ENCODE measurements at places on chromosomes 5 and 9. TPM values are rescaled to one million over a fixed set of nuclear protein-coding genes. Genes with fewer than 3 reads are reported as not detected.

DNA sequence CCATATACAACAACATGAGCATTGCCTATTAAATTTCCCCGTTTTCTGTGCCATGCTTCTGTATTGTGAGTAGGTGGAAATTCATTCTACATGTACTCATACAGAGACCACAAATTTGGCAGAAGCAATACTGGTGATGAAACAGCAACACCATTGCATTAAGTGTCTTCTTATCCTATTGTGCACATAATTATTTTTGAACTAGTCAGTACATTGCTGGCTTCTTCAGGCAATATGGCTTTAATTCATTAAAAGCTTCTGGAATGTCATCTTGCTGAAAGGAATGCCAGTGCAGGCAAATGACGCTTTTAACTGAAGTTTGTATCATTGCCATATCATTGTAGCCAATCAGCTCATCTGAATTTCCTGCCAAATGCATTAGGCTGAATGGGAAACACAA, 82.6 kb downstream of the KIAA1958 start:
- DNase-seq = no peak

- no peak for DNase-seq
These were observed 249.4 kb downstream of the ACTL7B start for GRCh38 chr9:108606401-108606800.

- no peak for DNase-seq
These were observed 2.7 kb downstream of the NXNL2 start for GRCh38 chr9:88537761-88538091.

- no peak for DNase-seq
These were observed 20.3 kb downstream of the CAMSAP1 start for GRCh38 chr9:135887021-135887507.

DNA sequence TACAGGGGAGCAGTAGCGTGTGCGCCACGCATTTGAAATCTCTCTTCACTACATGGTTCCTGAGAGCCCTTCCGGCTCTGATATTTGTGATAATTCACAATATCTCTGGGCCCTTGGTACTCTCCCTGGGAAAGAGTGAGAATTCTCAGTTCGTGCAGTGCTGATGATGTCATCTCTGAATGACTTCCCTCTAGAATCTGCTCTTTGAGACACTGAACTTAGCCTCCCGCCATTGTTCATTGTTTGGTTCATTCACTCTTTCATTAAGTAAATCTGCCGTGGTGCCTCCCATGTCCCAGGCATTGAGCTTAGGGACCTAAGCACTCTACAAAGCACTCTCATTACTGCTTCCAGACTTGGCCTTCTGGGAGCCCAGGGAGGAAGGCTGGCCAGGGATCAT, 94.0 kb downstream of the PPARGC1B start:
- DNase-seq = no peak

- DNase-seq = no peak
These were observed 2.4 kb upstream of the PLEKHG4B start for GRCh38 chr5:89337-90286.

- DNase-seq = no peak
These were observed 4.8 kb upstream of the SLC2A8 start for GRCh38 chr9:127392166-127392565.

- no peak for DNase-seq
These were observed 38.4 kb downstream of the PRRX2 start for GRCh38 chr9:129703667-129704355.

DNA sequence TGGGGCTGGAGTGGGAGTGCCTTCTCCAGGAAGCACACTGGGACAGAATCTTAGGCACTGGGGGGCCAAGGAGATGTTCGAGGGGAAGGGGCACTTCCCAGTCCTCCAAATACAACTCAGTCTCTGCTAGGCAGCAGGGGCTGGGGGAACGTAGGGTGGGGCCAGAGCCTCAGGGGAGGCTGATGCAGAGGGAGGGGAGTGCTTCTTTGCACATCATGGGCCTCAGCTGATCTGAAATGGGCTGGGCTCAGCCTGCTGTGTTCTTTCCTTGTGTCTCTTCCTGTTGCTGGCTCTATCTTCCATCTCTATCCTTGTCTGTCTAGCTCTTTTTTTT, 15.6 kb downstream of the PSD2 start:
- peak; percentile 29 for DNase-seq

GRCh38 chr5:6328173-6328572, 50.2 kb downstream of the MED10 start:
- DNase-seq = no peak

DNA sequence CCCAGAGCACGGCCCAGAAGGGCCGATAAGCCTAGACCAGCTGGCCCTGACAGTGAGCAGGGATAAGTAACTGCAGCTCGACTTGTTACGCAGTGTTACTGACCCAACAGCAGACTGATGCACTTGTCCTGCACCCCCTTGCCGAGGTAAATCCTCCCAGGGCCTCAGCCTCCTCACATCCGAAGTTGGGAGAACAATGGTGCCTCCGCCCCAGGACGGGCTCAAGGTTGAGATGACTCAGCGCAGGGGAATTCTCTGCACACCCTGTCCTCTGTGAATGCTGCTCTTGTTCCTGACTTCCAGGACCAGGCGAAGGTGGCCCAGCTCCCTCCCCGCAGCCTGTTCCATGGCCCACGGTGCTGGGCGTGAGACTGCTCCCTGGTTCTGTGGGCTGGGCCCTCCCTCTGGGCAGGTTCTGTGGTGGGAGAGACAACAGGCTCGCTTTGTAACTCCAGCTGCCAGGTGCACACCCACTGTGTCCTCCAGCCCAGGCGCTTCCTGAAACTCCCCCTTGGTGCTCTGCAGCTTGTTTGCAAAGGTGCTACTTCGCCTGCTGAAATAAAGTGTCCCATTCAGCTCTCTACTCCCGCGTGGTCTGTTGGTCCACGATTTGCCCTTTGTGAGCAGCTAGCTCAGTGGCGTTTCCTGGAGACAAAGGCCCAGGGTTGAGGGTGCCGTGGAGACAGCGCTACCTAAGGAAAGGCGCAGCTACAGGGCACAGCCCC, 40.1 kb upstream of the SLC6A19 start:
- DNase-seq = no peak

- DNase-seq = no peak
These were observed 5.5 kb downstream of the MRNIP start for GRCh38 chr5:179852993-179853547.

DNA sequence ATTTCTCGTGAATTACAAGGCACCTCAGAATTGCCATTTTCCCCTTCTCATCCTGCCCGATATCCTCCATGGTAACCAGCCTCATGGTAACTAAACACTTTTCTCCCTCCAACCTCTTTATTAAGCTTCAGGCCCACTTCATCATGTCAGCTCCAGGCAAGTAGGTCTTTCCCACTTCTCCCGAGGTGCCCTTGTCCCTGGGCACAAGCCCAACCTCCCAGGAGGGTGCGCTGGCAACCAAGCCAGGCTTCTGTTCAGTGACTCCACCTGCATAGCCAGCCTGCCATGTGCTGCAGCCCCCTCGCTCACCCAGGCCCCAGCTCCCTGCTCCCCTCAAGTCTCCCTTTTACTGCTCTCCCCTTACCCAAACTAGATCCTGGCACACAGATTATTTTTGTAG, 47.4 kb upstream of the AFAP1L1 start:
- no peak for DNase-seq

GRCh38 chr5:122091936-122092600, 14.0 kb upstream of the LOX start:
- no peak for DNase-seq

- DNase-seq = no peak
These were observed 66.7 kb upstream of the XPA start for GRCh38 chr9:97763874-97764273.

DNA sequence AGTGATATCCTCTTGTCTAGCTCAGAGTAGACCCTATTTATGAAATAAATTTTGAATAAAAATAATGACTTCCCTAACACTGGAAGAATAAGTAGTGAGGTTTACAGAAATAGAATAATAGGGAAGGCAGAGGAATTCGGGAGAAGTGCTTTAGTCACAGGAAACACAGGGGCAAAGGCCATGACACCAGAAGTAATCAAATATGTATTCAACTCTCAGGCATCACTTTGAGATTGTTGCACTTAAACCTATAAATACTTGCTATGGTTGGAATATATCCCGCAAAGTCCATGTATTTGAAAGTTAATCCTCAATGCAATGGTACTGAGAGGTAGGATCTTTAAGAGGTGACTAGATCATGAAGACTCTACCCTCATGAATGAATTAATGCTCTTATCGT, 166.8 kb downstream of the YIPF5 start:
- no peak for DNase-seq

DNA sequence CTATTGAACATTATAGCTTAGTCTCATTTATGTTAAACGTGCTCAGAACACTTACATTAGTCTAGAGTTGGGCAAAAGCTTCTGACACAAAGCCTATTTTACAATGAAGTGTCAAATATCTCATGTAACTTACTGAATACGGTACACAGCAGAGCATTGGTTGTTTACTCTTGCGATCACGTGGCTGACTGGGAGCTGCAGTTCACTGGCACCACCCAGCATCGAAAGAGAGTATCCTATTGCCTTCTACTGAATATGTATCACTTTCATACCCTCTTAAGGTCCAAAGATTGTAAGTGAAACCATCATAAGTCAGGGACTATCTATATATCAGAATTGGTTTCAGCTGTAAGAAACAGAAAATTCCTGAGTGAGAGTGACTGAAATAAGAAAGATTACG, 42.6 kb upstream of the OSMR start:
- no peak for DNase-seq

Gene IFNA13
- not detected for total RNA-seq

Gene TRIM7
- 4.9 TPM for total RNA-seq

Gene CD74
- total RNA-seq = 2,961 TPM

Gene TAF11L10
- not detected for total RNA-seq

Gene KCNMB1
- 1.5 TPM for total RNA-seq
